ENCODE measurements at places on chromosomes 3 and 15.

GRCh38 chr15:74988007-74988800 is 7.2 kb upstream of the SCAMP5 start:
- peak; percentile 83 for DNase-seq

- no peak for DNase-seq
Measured at GRCh38 chr15:98419173-98419780, 229.1 kb upstream of the IGF1R start.

DNA sequence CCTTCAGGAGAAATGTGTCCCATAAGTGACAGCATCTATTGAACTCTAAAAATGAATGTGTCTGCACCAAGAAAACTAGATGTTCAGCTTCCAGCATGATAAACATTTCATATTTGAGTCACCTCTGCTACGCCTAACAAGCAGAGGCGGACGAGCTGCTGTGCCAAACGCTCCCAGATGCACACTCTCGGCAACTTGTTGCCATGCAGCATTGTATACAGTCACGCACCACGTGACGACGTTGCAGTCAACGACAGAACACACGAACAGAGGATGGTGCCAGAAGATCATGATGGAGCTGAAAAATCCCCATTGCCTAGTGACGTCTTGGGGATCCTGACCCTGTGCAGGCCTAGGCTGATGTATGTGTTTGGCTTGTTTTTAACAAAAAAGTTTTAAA is 137.5 kb downstream of the XXYLT1 start:
- peak; percentile 84 for DNase-seq

GRCh38 chr15:67999320-68000100 is 54.6 kb upstream of the PIAS1 start:
- DNase-seq: no peak

- DNase-seq: peak; percentile 82
Measured at GRCh38 chr3:130758624-130759369, 12.2 kb upstream of the PIK3R4 start.

DNA sequence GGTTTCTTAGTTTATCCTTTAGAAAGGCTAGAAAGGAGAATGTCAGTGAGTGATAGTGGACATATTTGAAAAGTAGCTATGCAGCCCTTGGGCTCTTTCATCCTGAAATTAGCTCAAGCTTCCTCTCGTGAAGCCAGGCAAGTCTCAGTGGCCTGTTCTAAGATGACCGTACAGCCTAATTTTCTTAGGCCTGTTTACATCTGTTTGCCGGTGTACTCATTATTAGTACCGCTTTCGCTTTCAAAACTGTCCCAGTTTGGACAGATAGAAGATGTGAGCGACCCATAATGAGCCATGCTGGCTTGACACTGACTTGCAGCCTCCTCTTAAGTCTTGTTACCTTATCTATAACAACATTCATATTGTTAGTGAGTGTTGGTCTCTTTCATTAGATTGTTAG is 5.7 kb upstream of the ARL14 start:
- no peak for DNase-seq

GRCh38 chr3:191085091-191085490 is 114.0 kb upstream of the OSTN start:
- no peak for DNase-seq

- peak; percentile 50 for DNase-seq
Measured at GRCh38 chr3:71725271-71725991, at the start of gene EIF4E3. Gene EIF4E3, minus strand, starts transcription at chr3:71725402. Its CDS starts 35 bp downstream, at chr3:71725367.

GRCh38 chr3:60578936-60579335 is 672.3 kb downstream of the FHIT start:
- DNase-seq: no peak

DNA sequence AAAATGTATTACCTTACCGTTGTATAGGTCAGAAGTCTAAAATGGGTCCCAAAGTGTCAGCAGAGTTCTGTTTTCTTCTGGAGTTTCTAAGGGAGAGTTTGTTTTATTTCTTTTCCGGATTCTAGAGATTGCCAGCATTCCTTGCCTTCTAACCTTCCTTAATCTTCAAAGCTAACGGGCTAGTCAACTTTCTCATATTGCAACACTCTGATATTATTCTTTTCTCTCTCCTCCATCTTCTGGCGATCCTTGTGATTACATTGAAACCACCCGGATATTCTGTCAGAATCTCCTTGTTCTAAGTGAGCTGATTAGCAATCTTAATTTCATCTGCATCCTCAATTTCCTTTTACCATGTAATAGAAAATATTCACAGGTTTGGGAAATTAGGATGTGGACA is 36.2 kb upstream of the AADACL2 start:
- no peak for DNase-seq

GRCh38 chr3:48505968-48506504 is 2.1 kb upstream of the SHISA5 start:
- no peak for DNase-seq

DNA sequence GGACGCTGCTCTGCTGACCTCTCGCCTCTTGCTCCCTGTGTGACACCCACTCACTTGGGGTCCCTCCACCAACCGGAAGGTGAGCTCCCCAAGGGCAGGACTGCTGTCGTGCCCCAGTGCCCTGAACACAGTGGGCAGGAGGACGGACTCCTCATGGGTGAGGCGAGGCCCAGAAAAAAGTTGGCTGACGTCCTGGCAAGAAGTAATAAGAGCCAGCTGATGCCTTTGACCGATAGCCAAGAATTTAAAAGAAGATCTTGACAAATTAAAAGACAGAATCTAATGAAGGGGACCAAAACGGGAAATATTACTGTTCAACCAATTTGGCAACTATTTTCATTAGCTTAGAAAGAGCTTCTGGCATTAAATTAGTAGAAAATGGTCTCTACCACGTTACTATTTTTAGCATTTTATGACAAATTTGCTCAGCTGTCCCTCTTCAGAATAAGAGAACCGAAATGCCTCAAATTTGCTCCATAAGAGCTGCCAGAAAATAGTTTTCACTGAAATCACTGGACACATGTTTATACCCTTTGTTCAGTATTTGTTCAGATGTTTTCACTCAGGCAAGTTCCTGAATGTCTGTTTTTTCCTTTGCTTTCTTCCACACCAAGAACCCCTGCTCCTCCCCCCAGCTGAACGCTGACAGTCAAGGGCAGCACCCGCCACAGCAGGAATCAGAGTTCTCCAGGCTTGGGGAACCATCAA is 60.5 kb downstream of the XXYLT1 start:
- no peak for DNase-seq

GRCh38 chr15:38530113-38530512 is 34.5 kb downstream of the RASGRP1 start:
- DNase-seq: no peak

GRCh38 chr15:84023636-84024035 is 211.9 kb upstream of the GOLGA6L4 start:
- peak; percentile 65 for DNase-seq

Data from BE2C (cell line).